ENCODE measurements at places on chromosomes 13 and 19.

DNA sequence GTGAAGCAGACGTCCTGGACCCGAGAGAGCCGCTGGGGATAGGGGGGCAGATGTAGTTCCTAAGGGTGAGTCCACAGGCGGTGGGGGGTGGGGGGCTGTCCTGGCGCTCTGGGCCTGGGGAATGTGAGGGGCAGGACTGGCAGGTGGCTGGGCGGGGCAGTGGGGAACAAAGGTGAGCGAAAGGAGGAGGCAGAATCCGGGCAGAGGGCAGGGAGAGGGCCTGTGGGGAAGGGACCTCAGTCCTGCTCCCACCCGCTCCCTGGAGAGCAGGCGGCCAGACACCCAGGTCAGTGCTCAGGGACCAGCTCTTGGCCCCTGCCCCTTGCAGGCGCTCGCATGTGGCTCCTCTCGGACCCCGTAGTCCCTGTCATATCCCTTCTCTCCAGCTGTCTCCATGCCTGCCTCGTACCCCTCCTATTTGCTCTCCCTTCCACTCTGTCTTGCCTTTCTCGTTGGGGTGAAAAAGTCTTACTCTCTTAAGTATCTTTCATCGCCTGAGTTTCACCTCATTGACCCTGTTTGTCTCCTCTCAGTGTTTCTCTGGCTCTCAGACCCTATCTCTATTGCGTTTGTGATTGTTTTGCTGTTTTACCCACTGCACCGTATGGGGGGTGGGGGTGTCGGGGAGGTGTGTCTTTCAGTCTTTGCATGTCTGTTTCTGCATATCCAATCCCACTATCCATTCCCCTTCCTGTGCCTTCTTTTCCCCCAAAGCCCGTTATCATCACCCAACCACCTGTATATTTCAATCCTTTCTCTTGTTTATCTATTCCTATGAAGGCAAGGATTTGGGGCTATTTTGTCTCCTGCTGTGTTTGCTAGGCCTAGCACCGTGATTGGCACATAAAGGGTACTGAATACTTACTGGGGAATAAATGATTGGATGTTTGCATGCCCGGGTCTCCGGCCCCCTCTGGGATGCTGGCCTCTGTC lies 5.8 kb downstream of the SPHK2 start:
- H3K27me3 ChIP-seq, result no peaks in the 10 kb centered on the region
- peaks cover 24% of the 10 kb centered on the region for H3K36me3 ChIP-seq

DNA sequence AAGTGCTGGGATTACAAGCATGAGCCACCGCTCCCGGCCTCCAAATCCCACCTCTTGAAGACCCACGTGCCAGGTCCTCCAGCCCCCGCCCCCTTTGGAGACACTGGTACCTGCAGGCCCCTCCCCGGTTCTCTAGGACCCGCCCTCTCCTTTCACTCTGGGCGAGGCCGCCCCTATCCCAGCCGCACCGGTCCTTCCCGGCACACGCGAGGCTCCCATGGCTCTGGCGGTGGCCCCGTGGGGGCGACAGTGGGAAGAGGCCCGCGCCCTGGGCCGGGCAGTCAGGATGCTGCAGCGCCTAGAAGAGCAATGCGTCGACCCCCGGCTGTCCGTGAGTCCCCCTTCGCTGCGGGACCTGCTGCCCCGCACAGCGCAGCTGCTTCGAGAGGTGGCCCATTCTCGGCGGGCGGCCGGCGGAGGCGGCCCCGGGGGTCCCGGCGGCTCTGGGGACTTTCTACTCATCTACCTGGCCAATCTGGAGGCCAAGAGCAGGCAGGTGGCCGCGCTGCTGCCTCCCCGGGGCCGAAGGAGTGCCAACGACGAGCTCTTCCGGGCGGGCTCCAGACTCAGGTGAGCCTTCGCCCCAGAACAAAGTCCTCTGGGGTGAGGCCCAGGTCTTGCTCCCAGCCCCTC lies at the start of gene CBLC:
TSS of gene CBLC (plus strand) at position 176 of the 633 bp plus-strand sequence. CDS start at position 218, 42 bp downstream.
- no peak within 1 kb of the TSS for H3K27ac ChIP-seq
- DNase-seq, result no peak
- no peak within 1 kb of the TSS for H3K4me3 ChIP-seq
- no peaks in the 10 kb centered on the region for H3K4me1 ChIP-seq
- no peaks in the 10 kb centered on the region for H3K36me3 ChIP-seq
- H3K27me3 ChIP-seq, result peaks cover 13% of the 10 kb centered on the region

DNA sequence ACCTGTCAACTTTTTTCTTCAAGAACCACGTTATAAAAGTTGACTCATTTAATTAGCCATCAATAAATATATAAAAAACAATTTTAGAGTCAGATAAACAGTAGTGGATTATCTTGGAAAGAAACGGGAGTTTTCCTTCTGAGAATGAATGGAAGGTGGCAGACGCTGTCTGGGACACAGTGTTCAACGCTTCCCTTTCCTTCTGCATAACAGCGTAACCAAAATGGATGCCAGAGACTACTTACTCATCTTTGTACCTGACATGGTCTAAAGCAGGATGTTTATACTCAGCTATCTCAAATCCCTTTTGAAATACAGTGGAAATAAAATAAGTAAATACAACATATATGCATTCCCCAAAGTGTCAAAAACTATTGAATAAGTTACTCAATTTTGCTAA lies 195.2 kb downstream of the LHFPL6 start:
- no peak overlapping the region for H3K27ac ChIP-seq
- no peaks in the 10 kb centered on the region for H3K27me3 ChIP-seq
- no peak for DNase-seq
- H3K4me1 ChIP-seq, result peaks cover 2% of the 10 kb centered on the region
- no peaks in the 10 kb centered on the region for H3K36me3 ChIP-seq
- H3K4me3 ChIP-seq, result no peak overlapping the region

DNA sequence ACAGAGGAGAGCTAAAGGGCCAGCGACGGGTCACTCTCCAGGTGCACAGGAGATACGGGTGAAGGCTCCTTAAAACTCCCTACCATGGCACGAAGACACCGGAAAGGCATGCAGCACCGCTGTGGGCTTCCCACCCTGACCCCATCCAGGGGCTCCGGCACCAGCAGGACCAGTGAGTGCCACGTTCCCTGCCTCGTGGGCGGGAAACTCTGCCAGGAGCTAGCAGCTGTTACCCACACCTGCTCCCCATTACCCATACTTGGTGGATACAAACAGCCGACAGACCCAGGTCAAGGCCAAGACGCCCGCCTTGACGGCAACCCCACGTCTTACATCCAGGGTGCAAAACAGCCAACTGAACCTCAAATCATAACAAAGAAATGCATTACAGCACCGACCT lies 56.7 kb downstream of the GNG7 start:
- peaks cover 14% of the 10 kb centered on the region for H3K36me3 ChIP-seq
- DNase-seq, result no peak
- no peak overlapping the region for H3K4me3 ChIP-seq
- peak overlapping the region; percentile 75 for H3K27ac ChIP-seq
- H3K4me1 ChIP-seq, result peaks cover 24% of the 10 kb centered on the region

DNA sequence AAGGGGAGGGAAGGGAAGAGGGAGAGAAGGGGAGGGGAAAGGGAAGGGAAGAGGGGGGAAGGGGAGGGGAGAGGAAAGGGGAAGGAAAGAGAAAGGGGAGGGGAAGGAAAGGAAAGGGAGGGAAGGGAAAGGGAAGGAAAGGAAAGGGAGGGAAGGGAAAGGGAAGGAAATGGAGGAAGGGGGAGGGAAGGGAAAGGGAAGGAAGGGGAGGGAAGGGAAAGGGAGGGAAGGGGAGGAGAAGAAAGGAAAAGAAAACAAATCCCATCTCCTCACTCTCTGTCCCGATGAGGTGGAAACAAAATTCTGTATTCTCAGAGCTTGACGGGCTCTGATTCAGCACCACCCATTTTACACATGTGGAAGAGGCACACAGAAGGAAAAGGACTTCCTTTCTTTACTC lies 51.4 kb upstream of the SIN3B start:
- peaks cover 23% of the 10 kb centered on the region for H3K27me3 ChIP-seq
- no peak overlapping the region for H3K27ac ChIP-seq
- H3K4me3 ChIP-seq, result no peak overlapping the region
- no peak for DNase-seq
- H3K36me3 ChIP-seq, result no peaks in the 10 kb centered on the region

GRCh38 chr13:45040622-45041021 lies 51.3 kb downstream of the GPALPP1 start:
- H3K27ac ChIP-seq, result no peak overlapping the region
- H3K4me3 ChIP-seq, result no peak overlapping the region
- H3K4me1 ChIP-seq, result no peaks in the 10 kb centered on the region

DNA sequence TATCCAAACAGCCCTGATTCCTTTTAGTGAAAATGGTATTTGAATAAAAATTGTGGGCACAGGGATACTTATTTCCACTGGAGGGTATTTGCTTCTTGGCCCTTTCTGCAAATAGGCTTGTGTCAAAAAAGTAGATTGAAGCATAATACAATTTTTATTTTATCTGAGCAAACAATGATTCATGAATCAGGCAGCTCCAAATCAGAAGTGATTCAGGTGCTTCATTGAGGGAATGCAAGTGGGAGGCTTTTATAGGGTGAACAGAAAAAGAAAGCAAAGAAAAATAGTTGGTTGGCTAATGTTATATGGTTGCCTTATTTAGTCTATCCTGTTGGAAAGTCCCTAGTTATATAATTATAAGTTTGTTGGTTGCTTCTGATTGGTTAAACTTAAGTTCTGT lies 117.9 kb downstream of the ITGBL1 start:
- H3K4me3 ChIP-seq, result no peak overlapping the region
- no peaks in the 10 kb centered on the region for H3K4me1 ChIP-seq
- H3K27ac ChIP-seq, result no peak overlapping the region
- DNase-seq, result no peak
- H3K36me3 ChIP-seq, result no peaks in the 10 kb centered on the region

GRCh38 chr13:100460266-100460665 lies 128.3 kb downstream of the GGACT start:
- no peak overlapping the region for H3K4me3 ChIP-seq
- H3K36me3 ChIP-seq, result peaks cover 4% of the 10 kb centered on the region
- no peak for DNase-seq
- H3K27ac ChIP-seq, result no peak overlapping the region

GRCh38 chr13:61215116-61215515 lies 200.5 kb downstream of the PCDH20 start:
- H3K27ac ChIP-seq, result no peak overlapping the region
- no peaks in the 10 kb centered on the region for H3K4me1 ChIP-seq
- no peaks in the 10 kb centered on the region for H3K36me3 ChIP-seq
- no peaks in the 10 kb centered on the region for H3K27me3 ChIP-seq
- H3K4me3 ChIP-seq, result no peak overlapping the region

GRCh38 chr19:4933528-4933927 lies 24.2 kb downstream of the UHRF1 start:
- DNase-seq, result no peak
- H3K27ac ChIP-seq, result peak overlapping the region; percentile 75
- H3K27me3 ChIP-seq, result no peaks in the 10 kb centered on the region
- peaks cover 50% of the 10 kb centered on the region for H3K36me3 ChIP-seq
- H3K4me1 ChIP-seq, result peaks cover 7% of the 10 kb centered on the region
- H3K4me3 ChIP-seq, result no peak overlapping the region

DNA sequence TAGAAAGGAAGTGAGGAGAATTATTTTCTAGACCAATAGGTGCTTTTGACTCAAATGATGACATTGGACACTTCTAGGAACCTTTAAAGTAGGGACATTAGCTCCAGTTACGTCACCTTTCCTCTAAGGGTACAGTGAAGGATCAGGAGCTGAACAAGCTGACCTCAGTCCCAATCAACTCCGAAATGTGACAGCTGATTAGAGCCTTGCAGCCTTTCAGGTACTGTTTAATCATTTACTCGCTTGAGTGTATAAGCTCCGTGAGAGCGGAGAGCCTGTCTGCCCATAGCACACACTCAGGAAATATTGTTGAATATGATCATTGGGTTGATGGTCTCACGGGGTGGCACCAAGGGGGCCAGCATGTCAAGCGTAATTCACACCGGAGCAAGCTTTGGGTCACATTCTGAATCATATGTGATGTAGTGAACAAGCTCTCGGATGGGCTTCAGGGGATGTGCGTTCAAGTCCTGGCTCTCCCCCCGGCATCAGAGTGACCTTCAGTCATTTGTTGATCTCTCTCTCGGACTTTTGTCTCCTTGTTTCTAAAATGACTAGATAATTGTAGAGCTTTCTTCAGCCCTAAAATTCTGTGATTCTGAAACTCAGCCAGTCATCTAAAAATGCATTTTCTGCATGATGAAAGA lies 141.9 kb downstream of the ZIC5 start:
- no peaks in the 10 kb centered on the region for H3K4me1 ChIP-seq
- H3K4me3 ChIP-seq, result no peak overlapping the region
- H3K36me3 ChIP-seq, result peaks cover 7% of the 10 kb centered on the region
- DNase-seq, result no peak
- H3K27me3 ChIP-seq, result no peaks in the 10 kb centered on the region
- no peak overlapping the region for H3K27ac ChIP-seq

DNA sequence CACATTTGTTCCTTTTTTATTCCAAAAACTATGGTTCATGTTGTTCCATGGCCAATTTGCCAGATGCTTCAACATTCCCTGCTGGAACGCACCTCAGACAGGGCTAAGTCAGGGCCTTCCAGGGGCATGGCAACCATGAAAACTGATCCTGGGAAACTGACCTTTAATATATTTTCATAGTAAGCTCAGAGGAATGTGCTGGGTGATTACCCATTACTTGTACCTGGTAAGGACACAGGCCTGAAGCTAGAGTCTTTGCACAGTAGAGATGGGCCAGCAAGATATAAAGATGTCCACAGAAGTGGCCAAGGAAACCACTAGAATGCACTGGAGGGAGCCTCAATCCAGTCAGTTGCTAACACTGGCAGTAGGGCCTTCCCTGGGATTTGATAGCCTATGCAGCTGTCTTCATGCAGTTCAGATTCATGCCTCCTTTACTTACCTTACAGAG lies 353.1 kb downstream of the ENOX1 start:
- H3K4me1 ChIP-seq, result no peaks in the 10 kb centered on the region
- DNase-seq, result no peak
- no peaks in the 10 kb centered on the region for H3K36me3 ChIP-seq
- no peak overlapping the region for H3K27ac ChIP-seq
- H3K4me3 ChIP-seq, result no peak overlapping the region

DNA sequence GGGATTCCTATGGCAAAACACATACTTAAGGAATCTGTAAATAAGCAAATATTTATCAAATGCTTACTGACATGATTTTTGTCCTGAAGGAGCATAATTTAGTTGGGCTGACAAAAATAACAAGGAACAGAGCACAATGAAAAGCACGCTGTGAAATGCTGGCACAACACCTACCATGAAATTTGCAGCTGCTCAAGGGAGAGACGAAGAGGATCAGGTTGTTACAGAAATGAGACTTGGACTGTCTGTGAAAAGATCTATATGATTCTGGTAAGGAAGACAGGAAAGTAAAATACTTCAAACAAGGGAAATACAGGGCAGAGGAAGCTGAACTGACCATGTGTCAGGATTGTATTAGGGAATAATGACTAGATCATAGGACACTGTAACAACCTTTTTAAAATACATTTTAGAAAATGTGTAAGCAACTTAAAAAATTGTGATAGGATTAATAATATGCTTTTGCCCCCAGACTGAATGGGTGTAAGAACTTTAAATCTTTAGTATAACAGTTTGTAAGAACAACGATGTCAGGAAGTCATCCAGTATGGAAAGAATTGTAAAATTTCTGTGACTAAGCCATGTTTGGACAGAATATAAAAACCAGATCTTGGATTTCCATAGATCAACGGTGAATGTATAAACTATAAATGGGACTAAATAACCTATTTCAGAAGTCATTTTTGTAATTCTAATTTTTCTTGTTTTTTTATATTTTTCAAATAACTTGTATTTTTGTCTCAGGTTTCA lies 1556.0 kb downstream of the EFNB2 start:
- H3K4me3 ChIP-seq, result no peak overlapping the region
- H3K4me1 ChIP-seq, result peaks cover 3% of the 10 kb centered on the region
- H3K27ac ChIP-seq, result no peak overlapping the region

- peaks cover 2% of the 10 kb centered on the region for H3K36me3 ChIP-seq
- peak overlapping the region; percentile 86 for H3K4me3 ChIP-seq
- H3K27ac ChIP-seq, result peak overlapping the region; percentile 42
- H3K4me1 ChIP-seq, result peaks cover 47% of the 10 kb centered on the region
Measured at GRCh38 chr19:10417541-10418234, 2.6 kb upstream of the PDE4A start.

Data from stimulated activated naive B cell treated with anti-CD40 and anti-IgM and Interleukin-4, amounts not matched to agents 10 μg/mL and 1 μg/mL and 100 μg/mL, for 72 hours (primary cell).